Dorsolateral prefrontal cortex (tissue), 122 donors: ENCODE measurements at places on chromosomes 7 and 10. TPM values are rescaled to one million over a fixed set of nuclear protein-coding genes. Genes with fewer than 3 reads are reported as not detected.

DNA sequence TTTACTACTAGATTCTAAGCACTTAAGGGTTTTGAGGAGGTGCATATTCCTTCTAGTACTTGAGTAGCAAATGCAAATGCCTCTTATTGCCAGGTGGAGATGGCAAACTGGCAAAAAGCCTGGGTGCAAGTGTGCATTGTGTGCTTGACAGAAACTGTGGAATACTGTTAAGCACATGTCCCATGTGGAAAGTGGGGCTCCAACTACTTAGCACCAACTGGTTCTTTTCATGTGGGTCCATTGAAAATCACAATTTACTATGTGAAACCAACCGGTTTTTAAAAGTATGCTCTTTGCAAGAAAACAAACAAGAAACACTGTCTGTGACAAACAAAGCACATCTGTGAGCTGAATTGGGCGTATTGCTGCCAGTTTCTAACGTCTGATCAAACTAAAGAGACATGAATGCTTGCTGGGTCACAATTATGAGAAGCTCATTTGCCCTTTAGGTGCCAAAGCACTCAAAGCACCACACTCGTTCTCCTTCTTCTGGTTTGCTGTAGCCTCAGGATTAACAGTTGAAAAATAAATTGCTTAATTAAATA, 197.4 kb downstream of the SEMA3E start:
- no peak for DNase-seq

- no peak for DNase-seq
These were observed 150.4 kb downstream of the ACTR3B start for GRCh38 chr7:152909683-152910544.

DNA sequence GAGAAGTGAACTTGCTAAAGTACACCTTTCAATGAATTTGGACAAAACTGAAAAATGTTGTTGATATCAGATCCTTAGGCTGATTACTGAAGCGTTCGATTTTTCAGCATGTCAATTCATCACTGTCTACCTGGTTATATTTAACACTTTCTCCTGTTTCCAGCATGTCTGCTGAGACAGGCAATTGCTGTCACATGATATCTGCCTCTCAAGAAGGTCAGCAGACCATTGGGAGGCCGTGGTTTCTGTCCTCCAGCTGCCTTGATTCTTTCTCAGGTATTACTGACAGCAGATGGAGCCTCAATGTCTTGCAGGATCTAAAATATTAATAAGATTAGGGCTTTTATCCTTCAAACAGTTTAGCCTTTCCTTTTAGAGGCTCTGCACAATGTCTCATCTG, 127.5 kb downstream of the SNX10 start:
- DNase-seq = no peak

DNA sequence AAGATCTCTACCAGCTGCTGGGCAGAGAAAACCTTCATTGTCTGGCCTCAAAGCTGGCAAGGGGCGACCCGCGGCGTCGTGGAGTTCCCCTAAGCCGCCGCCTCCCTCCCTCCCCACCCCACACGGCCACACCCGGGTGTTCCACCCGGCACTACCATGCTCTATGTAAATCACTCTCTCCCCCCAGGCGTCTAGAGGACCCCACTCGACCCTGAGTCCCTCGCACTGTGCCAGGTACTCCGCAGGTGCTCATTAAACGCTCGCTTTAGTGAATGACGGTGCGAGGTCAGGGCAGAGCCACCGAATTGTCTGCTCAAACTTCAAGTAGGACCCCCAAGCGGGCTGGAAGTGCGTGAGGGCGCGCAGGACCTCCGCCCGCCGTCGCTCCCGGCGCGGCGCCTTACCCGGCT, 628 bp downstream of the PARP12 start:
- DNase-seq = no peak

DNA sequence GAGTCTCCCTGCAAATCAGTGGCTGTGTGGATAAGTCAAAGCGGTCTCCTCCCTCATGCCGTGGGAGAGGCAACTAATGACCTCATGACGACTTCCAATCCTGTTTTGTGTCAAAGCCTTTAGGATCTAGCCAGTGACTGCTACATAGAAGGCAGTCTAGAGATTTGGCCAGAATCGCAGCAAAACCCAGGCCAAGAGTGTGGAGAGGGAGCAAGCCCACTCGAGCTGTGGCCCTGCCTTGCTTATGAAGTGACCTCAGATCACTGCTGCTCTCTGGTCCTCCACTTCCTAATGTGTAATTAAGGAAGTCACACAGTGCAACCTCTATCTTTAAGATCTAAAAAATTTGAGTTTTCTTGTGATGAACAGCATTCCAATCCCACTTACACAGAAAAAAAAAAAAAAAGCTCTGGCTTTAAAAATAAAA, 296.7 kb upstream of the KLF6 start:
- no peak for DNase-seq

DNA sequence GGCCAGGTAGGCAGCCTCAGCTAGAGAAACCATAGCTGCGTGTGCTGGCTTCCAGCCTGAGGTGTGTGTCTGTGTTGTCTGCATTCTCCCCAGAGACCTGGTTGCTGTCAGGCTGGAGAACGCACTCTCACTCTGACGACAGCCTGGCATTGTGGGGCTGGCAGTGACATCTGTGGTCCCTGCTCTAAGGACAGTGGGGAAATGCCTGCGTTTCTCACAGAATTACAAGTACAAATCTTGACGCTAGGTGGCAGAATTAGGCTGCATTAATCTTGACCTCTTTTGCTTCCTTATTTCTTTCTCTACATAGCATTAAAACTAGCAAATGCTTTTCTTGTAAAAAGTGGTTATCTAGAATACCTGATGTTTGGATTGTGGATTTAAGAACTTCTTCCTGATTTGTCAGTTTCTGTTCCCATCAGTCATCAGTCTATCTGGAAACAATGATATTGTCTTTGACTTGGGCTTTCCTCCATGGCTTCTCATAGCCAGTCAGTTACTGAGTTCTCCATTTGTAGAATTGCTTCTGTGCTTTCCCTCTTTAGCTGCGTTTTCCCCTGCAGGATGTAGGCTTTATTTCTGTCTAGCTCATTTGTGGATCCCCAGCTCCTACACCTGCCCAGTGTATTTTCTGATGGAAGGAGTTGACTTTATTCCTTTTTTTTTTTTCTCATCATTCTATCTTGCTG, 86.0 kb downstream of the FANK1 start:
- no peak for DNase-seq

GRCh38 chr7:67593794-67594193, 597.2 kb downstream of the TYW1 start:
- DNase-seq = no peak

DNA sequence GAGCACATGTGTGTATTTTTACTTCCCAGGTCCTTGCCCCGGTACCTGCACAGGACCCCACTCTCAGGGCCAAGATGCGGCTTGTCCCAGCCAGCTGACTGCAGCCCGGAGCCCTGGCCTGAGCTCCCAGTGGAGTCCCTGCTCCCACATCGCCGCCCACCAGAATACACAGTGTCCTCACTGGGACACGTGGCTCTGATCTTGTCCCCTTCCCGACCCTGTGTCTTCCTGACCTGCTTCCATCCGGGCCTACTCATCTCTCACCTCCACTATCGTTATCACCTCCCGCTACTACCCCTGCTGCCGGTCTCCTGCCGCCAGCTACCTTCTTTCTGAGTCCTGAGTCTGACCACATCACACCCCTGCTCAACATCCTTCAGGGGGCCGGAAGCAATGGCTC, 146.3 kb upstream of the CHST15 start:
- DNase-seq = no peak

DNA sequence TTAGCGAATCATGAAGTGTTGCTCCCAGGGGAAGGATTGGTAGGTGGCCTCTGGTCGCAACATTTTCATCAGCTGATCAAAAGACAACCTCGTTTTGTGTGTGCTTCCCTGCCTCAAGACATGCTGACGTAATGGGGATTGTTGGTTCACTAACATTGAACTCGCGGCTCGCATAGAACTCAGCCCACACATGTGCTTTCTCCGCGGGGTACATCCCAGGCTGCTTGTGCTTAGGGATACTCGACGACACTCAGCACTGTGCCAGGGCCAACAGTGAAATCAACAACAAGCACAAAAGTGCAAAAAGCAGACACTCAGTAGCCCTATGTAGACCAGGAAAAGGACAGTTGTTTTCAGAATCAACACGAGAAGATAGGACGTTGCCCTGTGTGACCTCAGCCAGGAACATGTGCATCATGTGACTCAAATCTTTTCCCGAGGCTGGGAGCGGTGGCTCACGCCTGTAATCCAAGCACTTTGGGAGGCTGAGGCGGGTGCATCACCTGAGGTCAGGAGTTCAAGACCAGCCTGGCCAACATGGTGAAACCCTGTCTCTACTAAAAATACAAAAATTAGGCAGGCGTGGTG, 20.8 kb downstream of the WIPI2 start:
- peak; percentile 27 for DNase-seq

- no peak for DNase-seq
These were observed 118.1 kb downstream of the GLRX3 start for GRCh38 chr10:130254243-130254642.

DNA sequence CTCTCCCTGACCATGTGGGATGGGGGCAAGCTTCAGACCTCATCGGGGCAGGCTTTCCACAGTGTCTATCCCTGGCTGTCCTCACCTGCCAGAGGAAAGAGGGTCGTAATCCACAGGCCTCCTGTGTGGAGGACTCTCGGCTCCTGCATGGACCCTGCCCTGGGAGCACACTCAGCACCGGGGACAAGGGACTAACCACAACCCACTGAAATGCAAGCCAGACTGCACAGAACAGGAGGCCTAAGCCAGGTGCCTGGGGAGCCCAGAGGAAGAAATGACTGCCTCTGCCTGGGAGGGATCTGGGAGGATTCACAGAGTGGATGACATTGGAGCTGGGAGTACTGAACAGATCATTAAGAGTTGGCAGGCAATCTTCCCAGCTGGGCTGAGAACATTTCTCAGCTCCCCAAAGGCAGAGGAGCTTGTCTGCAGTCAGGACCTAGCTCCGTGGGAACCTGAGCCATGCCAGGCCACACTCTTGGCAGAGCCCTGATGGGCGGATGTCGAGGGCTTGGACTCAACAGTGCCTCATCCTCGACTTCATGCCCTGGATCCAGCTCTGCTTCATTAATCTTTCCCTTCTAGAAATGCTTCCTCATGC, 213.4 kb downstream of the USP6NL start:
- DNase-seq = no peak

Gene PSAP
- total RNA-seq = 1,809 TPM

Gene MYPN
- total RNA-seq = not detected

Gene MGAM2
- total RNA-seq = not detected
